T1000 (cell line): ENCODE measurements at places on chromosomes 11 and 22.
A peak's percentile ranks its signal among the peaks of the same experiment; 100 is the strongest.

GRCh38 chr22:29992341-29993275, 87.7 kb upstream of the HORMAD2 start:
- DNase-seq = no peak

DNA sequence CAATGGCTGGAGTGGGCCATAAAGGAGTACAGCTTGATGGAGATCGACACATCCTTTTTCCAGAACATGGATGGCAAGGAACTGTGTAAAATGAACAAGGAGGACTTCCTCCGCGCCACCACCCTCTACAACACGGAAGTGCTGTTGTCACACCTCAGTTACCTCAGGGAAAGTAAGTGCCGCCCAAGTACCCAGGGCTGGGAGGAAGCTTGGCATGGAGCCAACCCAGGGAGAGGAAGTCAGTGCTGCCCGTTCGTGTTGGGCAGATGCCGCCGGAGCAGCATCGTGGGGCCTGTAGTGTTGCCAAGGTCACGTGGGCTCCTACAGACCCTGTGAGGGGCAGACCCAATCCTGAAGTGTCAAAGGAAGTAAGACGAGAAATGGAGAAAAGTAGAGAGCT, 78.9 kb downstream of the FLI1 start:
- DNase-seq = no peak

DNA sequence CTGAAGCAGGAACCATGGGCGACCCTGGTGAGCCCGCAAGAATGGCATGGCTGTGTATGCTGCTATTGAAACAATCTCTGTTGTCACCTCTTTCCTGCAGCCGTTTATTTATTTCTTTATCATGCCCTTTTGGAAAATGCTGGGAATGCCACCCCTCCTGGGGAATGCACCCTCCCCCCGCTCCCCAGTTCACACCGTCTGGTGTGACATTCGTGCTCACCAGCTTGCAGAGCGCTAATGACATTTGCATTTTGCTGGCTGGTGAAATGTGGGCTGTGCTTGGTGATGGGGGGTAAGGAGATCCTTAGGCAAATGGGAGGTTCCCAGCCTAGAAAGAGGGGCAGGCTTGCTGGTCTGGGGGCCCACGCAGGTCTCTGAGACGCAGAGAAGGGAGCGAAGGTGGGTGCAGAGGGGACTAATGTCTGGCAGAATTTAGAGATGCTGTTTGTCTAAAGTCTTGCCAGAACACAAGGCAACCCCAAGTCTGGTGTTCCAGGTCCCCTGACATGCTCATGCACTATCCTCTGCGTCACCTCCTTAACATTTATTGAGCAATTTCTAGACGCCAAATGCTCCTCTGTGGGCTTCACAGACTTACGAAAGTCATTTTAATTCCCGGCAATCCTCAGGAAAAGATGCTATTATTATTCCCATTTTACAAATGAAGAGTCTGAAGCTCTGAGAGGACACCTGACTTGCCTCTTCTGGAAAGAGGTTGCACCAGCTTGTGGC, 91.7 kb downstream of the TP53I11 start:
- DNase-seq = no peak

DNA sequence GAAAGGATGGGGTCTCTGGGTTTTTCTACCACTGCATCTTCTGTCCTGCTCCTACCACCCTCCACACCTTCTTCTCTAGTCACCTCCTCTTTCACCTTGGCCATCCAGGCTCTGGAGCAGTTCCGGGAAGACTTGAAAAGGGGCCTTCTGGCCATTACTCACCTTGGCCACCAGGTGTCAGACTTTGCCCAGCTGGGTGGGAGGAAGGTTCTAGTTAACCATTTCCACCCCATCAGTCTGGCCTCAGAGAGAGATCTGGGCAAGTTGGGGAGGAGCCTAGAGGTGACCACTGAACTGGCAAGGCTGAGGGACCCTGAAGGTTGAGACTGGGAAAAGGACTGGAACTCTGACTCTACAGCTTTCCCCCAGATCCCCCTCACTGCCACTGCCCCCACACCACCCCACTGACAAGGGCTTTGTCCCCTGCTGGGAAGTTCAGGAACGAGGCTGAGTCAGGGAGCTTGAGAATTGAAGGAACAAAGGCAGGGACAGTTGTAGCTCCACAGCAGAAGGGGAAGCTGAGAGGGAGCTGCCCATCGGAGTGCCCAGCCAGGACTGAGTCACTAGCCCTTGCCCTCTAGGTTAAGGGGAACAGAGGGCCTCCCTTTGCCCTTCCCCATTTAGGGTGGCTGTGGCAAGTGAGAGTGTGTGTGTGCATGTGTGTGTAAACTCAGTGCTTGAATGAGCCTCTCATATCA, 3.7 kb upstream of the POLD4 start:
- peak; percentile 53 for DNase-seq

DNA sequence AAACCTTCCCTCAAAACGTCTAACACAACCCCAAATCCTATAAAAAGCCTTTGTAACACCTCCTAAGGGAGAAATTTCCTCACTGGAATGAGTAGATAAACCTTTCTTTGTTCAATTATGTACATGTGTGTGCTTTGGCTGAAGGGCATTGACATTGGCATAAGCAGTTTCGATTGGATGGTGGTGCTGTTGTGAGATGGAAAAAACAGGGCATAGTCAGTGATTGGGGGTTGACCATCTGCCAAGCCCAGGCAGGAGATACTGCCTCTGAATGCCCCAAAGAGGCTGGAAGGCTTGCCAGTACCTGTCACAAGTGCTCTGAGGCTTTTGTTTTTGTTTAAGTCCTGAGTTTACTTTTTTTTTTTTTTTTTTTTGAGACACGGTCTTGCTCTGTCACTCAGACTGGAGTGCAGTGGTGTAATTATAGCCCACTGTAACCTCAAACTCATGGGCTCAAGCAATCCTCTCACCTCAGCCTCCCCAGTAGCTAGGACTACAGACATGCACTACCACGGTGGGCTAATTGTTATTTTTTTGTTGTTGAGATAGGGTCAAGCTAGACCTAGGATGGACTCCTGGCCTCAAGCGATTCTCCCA, 1.2 kb upstream of the CCDC117 start:
- DNase-seq = no peak

GRCh38 chr11:606245-606644, 9.5 kb downstream of the IRF7 start:
- peak; percentile 74 for DNase-seq

- no peak for DNase-seq
Measured at GRCh38 chr11:69310934-69311766, 17.2 kb downstream of the MYEOV start.

- no peak for DNase-seq
Measured at GRCh38 chr22:19948057-19948760, 6.6 kb upstream of the TXNRD2 start.

GRCh38 chr11:1450949-1451710, 35.4 kb downstream of the MOB2 start:
- no peak for DNase-seq

GRCh38 chr11:126518972-126519690, 163.6 kb downstream of the ST3GAL4 start:
- no peak for DNase-seq

- DNase-seq = no peak
Measured at GRCh38 chr11:103946793-103947545, 89.5 kb upstream of the DDI1 start.

DNA sequence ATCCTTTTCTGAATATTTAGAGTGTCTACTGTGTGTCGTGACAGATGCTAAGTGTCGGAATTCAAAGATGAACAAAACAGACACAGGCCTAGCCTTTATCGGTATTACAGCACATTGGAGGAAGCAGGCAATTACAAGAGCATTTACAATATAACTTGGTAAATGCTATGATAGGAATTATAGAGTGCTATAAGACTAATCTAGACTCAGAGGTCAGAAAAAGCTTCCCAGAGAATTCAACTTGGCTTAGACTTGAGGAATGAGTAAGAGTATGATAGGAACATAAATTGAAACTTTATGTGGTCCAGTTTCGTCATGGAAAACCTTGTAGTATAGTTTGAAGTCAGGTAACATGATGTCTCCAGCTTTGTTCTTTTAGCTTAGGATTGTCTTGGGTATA, 395.7 kb upstream of the FAT3 start:
- DNase-seq = no peak

GRCh38 chr11:2114430-2115241, 24.6 kb downstream of the IGF2 start:
- no peak for DNase-seq

- no peak for DNase-seq
Measured at GRCh38 chr11:36574486-36574885, 6.7 kb downstream of the RAG1 start.

- DNase-seq = peak; percentile 74
Measured at GRCh38 chr11:66981976-66982578, 7.0 kb downstream of the C11orf86 start.

DNA sequence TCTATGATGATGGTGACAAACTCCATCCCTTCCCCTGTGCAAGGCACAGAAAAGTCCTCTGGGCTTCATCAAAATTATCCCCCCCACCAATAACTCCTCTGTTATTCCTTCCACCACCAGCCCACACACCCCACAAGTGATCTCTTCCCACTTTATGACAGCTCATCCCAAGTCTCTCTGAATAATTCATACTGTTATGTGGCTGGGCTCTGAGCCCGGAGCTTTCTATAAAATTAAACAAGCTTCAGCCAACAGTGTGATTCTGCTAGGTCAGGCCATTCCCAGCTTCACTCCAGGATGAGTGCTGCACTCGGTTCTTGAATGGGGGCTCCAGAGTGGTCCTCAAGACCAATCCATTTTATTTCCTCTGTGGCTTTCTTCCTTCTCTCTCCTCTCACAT, 83.0 kb downstream of the INSC start:
- no peak for DNase-seq

GRCh38 chr22:49297871-49298721, 529.6 kb downstream of the BRD1 start:
- DNase-seq = no peak

GRCh38 chr11:68690671-68691401, 6.5 kb downstream of the GAL start:
- no peak for DNase-seq

DNA sequence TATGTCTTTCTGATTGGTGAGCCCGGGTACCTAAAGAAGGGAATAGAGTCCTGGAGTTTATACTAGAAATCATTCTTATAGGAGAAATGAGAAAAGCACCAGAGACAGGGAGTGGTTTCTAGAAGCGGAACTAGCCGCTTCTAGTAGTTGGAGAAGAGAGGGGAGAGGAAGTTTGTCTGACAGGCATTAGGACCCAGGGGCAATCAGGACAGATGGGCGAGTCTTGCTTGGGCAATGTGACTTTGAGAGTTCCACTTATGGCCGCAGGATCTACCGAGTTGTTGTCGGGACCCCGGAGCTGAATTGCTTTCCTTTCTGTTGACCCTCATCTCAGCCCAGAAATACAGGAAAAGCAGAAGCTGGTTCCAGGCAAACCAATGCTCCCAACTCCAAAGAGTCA, 596.8 kb upstream of the CNTN5 start:
- DNase-seq = no peak

DNA sequence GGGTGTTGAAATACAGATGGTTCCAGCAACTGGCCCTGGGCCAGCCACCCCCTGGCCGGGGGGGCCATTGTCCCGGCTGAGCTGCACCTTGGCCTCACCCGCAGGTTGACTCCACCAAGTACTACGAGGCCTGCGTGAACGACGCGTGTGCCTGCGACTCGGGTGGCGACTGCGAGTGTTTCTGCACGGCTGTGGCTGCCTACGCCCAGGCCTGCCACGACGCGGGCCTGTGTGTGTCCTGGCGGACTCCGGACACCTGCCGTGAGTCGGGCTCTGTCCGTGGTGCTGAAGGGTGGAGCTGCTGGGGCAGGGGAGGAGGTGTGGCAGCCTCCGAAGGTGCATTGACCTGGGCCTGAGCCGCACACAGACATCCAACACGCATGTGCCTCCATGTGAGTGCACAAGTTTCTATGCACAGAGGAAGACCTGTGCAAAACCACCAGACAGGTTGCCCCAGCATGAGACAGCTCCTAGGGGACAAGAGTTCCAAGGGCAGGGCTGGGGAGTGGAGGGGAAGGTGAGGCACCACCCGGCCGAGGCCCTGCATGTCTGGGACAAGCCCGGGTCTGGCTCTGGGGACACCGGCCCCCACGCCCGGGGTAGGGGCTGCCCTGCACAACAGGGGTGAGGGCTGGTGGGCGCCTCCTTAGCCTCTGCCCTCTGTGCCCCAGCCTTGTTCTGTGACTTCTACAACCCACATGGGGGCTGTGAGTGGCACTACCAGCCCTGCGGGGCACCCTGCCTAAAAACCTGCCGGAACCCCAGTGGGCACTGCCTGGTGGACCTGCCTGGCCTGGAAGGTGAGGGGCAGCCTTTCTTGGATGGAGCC, 16.1 kb downstream of the MUC5B start:
- no peak for DNase-seq

- peak; percentile 2 for DNase-seq
Measured at GRCh38 chr11:94933223-94934130, 39.9 kb downstream of the CWC15 start.

- no peak for DNase-seq
Measured at GRCh38 chr11:3201677-3202181, 16.9 kb downstream of the MRGPRG start.

DNA sequence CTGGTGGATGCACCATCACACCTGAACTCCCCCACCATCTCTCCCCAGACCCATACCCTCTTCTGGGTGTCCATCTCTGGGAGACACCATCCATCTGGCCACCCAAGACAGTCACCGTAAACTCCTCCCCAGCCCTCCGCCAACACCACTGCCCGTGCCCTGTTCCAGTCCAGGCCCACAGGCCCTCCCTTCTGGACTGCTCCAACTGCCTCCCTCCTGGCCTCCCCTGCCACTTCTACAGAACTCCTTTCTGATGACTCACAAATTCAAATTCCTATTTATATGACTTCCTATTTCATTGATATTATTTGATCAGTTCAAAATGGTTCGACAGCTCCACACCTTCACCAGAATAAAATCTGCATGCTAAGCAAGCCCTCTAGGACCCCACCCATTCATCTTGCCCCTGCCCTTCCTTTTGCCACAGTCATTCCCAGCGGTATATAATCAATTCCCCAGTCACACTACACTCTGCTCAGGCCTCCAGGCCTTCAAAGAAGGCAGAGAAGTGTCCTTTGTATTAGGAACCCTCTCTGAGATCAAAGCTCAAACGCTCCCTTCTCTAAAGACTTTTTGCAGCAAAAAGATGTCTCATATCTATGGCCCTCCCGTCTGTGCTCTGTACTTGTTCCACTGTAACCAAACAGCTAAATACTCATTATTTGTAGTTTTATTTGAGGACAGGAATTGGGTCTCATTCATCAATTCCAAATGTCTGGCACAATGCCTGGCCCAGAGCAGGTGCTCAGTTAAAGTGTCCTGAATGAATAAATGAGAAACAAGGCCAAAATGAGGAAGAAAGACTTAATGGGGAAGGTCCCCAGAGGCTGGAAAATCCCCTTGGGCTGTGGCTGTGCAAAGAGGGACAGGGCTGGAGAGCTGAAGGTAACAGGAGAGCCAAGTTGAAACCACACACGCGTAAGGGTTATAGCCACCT, 29.0 kb downstream of the MYH9 start:
- peak; percentile 35 for DNase-seq

- DNase-seq = peak; percentile 72
Measured at GRCh38 chr22:31646186-31647019, 15.6 kb downstream of the PISD start.
